ENCODE measurements at places on chromosomes 1 and 21.

- DNase-seq: no peak
Observed at GRCh38 chr1:243375596-243375995, 119.8 kb downstream of the SDCCAG8 start.

DNA sequence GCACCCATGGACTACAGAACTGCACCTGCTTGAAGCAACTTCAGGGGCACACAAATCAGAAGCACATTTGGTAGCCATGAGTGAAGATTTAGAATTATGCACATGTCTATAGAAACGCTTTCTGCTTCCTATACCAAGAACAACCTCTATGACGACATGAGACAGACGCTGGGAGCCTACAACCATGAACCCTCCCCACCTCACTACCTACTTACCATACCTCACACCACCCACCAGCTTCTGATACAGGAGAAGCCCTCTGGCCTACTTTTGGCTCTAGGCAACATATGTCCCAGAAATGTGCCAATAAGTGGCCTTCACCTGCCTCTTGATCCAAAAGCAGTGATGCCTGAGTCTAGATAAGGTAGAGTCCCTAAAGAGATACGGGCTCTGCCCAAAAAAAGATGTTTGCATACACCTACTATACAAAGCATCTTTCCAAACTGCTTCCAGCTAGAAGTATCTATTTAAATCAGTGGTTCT, 58.5 kb downstream of the SLC45A1 start:
- DNase-seq: no peak

GRCh38 chr1:40096646-40096976, 441 bp downstream of the PPT1 start:
- no peak for DNase-seq

DNA sequence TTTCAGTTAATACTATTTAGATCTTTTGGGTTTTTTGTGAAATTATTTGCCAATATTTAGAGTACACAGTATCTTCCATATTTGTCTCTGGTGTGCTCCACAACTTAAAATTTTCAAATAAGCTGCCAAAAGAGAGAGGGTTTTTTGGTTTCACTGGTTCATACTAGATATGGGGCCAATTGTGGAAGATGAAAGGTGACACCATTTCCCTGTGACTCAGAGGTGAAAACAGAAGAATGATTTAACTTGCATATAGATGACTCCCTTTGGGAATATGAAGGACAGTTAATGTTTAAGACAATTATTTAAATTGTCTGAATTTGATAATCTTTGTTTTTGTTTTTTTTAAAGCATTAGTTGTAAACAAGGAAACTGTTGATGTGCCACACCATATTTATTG, 37.5 kb downstream of the IVNS1ABP start:
- no peak for DNase-seq

Data from stimulated activated CD8-positive, alpha-beta memory T cell treated with anti-CD3 and anti-CD28 coated beads, Interleukin-4, amount 100 ng/mL, for 1 hour (primary cell).